ENCODE measurements at places on chromosomes 5 and 9.

DNA sequence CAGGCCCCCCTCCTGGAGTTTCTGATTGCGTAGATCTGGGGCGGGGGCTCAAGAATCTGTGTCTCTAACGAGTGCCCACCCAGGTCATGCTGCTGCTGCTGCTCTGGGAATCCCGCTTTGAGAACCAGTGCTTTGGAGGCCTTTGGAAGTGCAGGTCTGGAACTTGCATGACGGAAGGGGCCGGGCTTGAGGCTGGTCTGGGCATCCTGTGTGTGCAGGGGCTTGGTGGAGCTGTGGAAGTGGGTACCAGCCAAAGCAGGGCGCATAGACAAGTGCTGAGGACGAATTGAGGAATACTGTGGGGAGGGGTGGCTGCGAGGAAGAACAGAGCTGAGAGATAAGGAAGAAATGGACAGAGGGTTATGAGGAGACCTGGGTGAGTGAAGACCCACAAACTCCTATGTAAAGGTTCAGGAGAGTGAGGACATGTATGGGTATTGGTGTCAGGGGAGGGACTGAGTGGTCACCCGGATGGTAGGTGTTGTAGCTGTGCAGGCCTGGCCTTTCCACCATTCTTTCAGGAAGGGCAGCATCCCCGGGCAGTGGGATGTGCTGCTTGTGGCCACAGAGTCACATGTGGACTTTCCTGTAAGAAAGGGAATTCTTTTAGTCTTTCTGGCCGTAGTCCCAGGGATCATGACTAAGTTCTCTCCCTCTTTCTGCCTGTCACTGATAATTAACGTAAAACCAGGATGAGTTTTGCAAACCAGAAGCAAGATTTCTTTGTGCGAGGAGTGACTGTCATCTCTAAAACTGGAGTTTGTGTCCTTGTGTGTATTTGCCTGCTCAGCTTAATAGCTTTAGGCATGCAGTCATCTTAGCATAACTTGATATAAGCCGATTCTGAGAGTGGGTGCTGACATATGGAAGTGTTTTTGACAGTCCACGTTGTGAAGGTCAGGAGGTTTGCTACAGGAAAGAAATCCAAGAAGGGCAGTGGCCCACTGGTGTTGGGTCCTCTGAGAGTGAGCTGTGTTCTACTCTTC lies 43.3 kb upstream of the TJP2 start:
- DNase-seq: no peak

DNA sequence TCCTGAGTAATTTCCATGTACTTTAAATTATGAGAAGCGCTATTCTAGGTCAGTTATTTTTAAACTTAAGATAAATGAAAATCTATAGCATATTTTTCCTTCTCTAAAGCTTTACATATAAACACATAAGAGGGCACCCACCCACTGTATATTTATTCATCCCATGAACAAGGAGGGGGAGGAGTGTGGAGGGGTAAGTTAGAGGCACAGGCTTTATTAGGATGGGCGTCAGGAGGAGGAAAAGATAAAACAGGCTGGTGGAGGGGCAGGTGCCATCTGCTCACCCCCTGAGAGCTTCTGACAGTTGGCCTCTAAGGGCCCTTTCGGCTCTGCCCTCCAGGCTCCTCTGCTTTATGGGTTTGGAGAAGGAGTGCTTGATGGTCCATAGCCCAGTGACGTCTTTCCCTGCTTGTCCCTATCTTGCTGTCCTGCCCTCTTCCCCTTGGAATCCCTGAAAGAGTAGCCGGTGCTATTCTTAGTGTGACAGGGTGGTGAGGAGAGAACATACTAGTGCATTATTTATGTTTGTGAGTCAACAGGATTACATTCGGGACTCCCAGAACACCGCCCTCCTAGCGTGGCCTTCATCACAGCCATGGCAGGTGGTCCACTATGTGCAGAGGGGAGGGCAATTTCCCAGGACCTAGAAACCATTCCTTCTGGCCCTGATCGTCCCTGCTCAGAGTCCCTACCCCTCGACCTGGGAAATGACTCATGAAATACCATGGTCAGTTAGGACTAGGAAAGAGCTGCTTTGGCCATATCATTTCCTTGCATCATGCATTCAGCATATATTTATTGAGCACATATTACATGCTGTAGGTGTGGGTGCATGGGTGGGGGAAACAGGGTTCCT lies 7.9 kb upstream of the SYNPO start:
- DNase-seq: no peak

DNA sequence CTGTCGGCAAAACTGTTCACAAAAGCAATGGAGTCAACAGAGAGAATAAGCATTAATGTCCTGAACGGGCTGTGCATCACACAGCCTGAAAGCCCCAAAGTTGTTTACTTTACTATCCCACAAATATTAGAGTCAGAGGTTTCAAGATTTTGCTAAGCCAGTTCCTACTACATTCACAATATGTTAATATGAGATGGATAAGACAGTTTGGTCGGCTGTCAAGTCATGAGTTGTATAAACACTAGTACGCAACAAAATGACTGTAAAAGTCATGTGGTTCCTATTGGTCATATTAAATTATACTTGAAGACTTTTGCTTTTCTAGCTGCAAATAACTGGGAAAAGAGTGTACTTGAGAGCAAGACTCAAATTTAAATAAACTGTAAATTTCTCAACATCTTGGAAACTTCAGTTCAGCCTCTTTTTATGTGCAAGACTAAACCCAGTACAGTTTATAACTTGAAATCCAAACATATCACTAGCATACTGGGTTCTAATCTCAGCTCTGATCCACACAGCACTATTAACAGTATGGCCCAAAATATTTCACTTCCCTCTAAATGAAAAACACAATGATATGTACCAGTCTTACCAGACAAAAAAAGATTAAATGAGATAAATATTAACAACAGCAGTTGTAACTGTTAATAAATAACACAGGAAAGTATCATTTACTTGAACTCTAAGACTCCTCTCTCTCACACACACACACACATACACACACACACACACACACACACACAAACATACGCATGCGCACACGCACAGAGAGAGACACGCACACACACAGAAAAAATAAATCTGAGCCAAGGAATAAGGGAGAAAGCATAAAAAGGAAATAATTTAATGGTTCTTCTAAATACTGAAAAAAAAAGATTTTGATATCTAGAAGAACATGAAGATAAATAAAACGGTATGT lies 33.1 kb downstream of the FANCC start:
- no peak for DNase-seq

- no peak for DNase-seq
Measured at GRCh38 chr5:170006021-170006420, 25.7 kb upstream of the INSYN2B start.

DNA sequence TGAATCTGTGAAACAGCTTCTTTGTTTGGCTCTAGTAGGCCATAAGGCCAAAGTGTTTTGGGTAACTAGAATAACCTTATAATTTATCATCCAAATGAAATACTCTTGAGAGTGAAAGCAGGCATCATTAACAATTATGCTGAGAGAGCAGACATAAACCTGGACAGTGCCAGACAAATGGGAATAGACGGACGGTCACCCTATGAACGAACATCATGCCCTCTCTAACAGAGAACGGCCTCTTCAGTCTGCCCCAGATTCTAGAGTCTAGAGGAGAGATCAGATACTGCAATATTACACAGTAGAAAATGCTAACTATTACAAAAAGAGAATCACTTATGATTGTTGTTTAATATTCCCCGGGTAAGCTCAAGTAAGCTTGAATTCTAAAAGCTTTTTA lies 68.5 kb downstream of the APBA1 start:
- DNase-seq: no peak
